ENCODE measurements at places on chromosomes 11 and 22.

DNA sequence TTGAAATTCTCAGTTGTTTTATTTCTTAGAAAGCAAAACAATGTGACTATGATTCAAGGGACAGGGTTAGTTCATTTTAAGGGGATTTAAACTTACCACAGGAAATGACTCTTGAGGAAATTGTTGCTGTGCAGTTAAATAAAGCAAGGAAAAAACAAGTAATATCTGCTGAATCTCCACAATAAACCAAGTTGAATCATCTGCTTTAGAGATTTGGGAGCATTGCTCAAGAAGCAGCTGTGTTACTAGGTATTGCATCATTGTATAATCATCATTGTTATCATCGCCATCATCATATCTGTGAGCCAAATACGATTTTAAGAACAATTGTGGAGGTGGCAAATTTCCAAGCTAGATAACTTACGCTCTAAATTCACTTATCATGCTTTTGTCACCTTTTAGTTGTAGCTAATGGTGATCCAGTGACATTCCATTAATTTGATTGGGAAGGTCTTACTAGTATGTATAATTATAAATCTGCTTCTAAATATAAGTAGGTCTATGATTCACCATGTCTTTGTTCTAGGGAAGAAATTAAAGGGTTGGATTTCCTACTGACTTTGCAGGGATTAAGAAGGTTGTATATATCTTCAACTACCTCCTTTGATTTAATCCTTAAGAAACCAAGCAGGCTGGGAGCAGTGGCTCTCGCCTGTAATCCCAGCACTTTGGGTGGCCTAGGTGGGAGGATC, 19.9 kb downstream of the MMP10 start:
- DNase-seq = no peak

DNA sequence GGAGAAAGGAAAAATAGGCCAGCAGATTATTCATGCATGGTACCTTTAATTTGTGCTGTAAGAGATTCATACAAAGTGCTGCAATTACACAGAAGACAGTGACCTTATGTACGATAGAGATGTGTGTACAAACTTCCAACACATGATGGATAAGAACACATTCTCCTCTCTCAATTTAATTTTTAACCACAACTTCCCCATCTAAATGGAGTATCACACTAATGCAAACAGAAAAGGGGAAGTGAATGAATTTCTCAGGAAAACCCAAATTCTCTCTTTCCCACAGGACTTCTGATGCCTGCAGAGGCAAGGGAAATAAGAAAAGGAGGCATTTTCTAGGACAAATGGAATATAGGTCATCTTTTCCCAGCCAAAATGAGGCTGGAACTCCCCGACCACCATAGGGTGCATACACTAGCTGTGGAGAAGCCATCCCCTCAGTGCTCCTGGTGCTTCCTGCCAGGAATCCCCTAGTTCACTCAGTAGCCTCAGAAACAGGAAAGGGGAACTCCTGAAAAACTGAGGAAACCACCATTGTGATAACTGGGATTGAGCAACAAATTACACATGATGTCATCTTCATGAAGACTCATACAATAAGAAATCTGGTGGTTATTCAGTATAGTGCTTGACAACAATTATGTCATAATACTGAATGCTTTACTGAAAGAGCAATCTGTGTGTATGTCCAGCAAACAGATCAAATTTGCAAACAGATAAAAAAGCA, 22.4 kb downstream of the MMP10 start:
- DNase-seq = no peak

DNA sequence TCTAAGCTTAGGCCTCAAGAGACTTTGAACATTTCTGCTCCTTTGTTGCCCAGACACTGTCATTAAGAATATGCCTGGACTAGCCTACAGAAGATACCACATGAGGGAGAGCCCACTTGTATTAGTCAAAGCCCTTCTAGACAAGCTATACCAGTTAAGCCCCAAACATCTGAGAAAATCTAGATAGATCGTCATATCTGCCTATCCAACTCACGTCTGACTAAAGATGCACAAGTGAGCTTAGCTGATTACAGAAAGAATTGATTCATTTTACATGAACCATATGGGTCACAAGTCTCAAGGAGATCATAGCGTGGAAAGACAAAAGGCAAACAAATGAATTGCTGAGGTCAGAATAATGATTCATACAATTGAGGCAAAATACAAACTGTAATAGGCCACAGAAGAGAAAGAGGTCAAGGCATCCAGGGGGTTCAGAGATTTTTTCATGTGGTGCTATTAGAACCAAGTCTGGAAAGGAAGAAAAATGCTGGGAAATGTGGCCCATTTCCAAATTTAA, 1155.5 kb upstream of the TENM4 start:
- DNase-seq = no peak

DNA sequence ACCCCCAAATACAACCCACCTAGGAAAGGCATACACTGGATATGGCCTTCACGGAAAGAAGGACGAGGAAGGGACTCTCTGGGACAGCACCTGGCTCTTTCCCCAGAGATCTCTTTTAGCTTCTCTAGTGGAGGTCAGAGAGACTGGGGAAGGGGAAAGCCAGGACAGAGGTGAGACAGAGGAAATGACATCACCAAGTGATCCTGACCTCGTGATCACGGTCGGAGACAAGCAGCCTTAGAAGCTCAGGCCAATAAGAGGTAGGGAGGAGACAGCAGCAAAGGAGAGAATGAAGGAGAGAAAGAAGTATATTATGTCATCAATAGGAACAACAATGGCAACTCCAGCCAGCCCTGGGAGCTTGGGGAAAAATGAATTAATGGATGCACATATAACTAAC, 15.4 kb upstream of the TMPRSS13 start:
- no peak for DNase-seq

- no peak for DNase-seq
Measured at GRCh38 chr11:61495801-61496601, 12.5 kb upstream of the LRRC10B start.

- DNase-seq = no peak
Measured at GRCh38 chr11:36868380-36868779, 270.3 kb upstream of the RAG2 start.
